T-helper 9 cell (primary cell): ENCODE measurements at places on chromosomes 4 and X.

DNA sequence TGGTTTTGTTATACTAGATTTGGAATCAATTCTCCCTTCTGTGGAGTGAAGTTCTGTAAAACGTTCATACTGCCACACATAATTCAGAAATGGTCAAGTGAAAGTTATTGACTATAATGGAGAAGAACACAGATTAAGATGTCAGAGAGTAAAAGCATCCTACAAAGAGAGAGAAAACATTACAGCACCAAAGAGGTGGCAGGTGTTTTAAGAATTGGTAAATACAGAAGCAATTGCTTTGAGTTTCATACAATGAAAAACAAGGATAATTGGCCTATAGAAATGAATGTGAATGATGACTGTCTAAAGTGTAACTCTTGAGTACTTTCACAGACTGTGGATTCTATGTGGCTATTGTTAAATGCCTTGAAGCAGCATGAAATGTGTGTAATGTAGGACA is 435.6 kb upstream of the SMIM31 start:
- no peak for DNase-seq

DNA sequence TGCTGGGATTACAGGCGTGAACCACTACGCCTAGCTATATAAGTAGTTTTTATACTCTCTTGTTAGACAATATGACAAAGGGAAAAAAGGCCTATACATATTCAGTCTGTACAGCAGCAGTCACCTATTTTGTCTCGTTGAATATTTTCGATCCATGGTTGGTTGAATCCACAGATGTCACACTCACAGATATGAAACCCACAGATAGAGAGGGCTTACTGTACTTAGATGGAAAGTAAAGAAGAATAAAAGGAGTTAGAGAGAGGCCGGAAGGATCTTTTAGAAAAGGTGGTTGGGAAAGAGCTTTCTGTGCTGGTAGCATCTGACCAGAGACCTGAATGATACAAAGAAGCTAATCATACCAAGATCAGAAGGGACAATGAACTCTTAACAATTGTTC is 38.3 kb upstream of the SPINK2 start:
- no peak for DNase-seq

DNA sequence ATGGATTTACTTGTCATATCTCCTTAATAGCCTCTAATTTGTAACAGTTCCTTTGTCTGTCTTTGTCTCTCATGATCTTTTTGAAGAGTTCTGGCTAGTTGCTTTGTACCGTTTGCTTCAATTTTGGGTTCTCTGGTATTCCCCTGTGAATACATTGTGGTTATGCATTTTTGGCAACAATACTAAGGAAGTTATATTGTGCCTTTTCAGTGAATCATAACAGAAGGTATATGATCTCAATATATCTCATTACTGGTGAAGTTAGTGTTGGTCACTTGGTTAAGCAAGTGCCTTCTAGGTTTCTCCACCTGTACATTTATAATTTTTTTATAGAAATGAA is 48.6 kb downstream of the DCLK2 start:
- no peak for DNase-seq

DNA sequence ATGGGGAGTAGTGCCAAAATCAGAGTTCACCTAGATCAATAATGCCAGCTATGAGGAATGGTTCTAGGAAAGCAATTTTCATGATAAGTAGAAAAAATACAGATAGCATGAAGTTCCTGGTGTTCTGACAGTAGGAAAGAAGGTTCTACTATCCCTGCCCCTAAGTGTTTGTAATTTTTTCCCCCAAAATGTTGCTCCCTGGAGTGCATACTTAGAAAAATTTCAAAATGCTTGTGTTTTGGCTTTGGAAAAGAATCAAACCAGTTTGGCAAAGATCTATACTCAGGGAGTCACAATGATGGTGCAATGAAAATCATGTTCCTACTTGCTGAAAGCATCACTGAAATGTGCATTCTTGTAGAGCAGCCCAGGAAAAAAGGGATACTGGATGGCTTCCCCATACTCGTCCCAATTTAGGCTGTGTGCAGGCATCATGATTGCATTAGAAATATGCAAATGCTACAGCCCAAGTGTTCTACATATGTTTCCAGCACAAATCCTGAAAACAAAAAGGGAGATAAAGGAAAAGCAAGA is 74.7 kb downstream of the LPAR4 start:
- no peak for DNase-seq

GRCh38 chrX:52359614-52360232 is 9.1 kb upstream of the XAGE2 start:
- no peak for DNase-seq

GRCh38 chrX:40298069-40298468 is 200.3 kb upstream of the BCOR start:
- DNase-seq: no peak

GRCh38 chr4:140268186-140268841 is 105.1 kb upstream of the SCOC start:
- no peak for DNase-seq

- DNase-seq: no peak
Observed at GRCh38 chr4:152591396-152591795, 55.5 kb upstream of the FBXW7 start.

DNA sequence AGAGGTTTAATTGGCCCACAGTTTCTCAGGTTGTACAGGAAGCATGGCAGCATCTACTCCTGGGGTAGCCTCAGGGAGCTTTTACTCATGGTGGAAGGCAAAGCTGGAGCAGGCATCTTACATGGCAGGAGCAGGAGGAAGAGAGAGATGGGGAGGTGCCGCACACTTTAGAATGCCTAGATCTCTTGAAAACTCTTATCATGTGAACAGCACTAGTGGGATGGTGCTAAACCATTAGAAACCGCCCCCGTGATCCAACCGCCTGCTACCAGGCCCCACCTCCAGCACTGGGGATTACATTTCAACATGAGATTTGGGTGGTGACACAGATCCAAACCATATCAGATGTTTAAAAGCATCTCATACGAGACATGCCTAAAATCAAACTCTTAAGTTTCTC is 41.6 kb upstream of the SCOC start:
- no peak for DNase-seq

DNA sequence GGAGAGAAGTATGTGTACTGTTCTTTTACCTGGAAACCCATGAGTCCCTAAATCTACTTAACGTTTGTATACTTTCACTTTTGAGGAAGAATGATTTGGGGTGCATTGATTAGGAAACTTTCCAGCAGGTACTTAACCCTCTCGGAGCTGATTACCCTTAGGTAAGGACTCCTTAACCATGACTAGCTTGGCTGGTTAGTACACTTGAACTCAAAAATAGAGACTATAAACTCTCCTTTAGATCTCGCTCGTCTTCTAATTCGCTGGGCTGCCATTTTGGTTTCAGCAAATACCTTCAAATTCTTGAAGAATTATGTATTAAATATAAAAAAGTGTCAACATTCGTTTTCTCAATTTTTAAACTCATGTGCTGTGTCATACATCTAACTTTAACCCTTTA is 2.0 kb downstream of the USP9X start:
- DNase-seq: no peak

GRCh38 chr4:118759481-118759880 is 74.3 kb downstream of the METTL14 start:
- DNase-seq: no peak

GRCh38 chr4:117135634-117136354 is 50.4 kb upstream of the TRAM1L1 start:
- no peak for DNase-seq

DNA sequence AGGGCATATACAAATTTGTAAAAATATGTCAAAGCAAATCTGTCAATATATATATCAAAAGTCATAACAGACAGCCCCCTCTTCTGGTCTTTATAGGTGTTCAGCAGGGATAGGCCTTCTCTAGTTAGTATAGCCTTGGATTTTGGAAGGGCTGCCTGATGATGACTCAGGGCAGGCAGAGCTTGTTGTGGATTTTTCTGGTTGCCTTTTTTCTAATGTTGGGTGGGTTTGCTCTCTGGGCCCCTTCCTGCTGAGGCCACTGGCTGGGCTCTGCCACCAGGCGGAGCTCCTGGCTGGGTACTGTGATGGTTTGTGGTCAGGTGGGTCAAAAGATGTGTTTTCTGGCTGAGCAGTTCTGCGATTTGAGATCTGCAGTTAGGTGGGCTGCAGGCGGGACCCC is 294.2 kb downstream of the GRIA2 start:
- no peak for DNase-seq

DNA sequence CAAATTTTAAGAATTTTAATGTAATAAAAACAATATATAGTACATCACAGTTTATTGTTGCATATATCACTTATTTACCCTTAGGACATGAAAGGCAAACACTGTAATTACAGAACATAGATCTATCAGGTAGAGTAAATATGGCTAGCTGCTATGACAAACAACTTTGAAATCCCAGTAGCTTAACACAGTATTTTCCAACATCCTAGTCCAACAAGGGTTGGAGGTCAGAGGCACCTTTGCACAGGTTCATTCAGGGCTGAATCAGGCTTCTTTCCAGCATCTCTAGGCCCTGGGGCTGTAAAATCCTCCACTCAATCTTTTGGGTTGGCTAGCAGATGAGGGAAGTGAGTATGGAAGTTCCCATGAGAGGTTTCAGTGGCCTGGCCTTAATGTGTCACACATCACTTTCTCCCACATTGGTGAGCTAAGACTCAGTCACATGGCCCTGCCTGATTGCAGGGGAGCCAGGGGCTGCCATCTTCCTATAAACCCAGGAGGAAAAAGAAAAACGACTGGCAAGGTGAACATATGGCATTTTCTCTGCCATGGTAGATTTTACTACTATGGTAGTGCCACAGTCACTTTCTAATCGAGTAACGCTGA is 32.9 kb downstream of the HERC6 start:
- no peak for DNase-seq

- DNase-seq: no peak
Observed at GRCh38 chr4:101238706-101239105, 108.6 kb downstream of the PPP3CA start.

DNA sequence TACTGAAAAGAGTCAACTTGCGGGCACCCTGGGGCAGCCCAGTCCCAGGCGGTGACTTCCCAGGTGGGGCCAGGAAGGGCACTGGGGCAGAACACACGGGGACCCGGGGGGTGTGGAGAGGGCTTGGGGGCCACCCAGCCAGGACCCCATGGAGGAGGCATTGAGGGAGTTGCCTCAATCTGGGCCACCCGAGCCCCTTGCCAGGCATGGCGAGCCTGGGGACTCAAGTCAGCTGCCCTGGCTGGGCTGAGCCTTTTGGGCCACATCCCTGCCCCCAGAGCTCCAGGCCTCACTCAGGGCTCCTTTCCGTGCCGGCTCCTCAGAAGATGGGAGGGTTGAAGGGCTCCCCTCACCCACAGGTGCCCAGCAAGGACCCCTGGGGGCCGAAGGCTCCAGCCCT is 6.6 kb upstream of the CPLX1 start:
- DNase-seq: no peak

- DNase-seq: no peak
Observed at GRCh38 chr4:56705966-56706365, 24.9 kb upstream of the HOPX start.

GRCh38 chrX:78165425-78165824 is 26.0 kb upstream of the TAF9B start:
- DNase-seq: no peak

- DNase-seq: no peak
Observed at GRCh38 chr4:118740869-118741268, 55.7 kb downstream of the METTL14 start.

DNA sequence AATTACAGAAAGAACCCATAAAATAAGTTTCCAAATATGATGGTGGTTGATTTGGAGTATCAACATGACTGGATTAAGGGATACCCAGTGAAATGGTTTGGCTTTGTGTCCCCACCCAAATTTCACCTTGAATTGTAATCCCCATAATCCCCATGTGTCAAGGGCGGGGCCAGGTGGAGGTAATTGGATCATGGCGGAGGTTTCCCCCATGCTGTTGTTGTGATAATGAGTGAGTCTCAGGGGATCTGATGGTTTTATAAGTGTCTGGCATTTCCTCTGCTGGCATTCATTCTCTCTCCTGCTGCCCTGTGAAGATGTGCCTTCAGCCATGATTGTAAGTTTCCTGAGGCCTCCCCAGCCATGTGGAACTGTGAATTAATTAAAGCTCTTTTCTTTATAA is 39.1 kb downstream of the WDFY3 start:
- no peak for DNase-seq

GRCh38 chr4:152068866-152069265 is 308.1 kb upstream of the GATB start:
- DNase-seq: no peak

DNA sequence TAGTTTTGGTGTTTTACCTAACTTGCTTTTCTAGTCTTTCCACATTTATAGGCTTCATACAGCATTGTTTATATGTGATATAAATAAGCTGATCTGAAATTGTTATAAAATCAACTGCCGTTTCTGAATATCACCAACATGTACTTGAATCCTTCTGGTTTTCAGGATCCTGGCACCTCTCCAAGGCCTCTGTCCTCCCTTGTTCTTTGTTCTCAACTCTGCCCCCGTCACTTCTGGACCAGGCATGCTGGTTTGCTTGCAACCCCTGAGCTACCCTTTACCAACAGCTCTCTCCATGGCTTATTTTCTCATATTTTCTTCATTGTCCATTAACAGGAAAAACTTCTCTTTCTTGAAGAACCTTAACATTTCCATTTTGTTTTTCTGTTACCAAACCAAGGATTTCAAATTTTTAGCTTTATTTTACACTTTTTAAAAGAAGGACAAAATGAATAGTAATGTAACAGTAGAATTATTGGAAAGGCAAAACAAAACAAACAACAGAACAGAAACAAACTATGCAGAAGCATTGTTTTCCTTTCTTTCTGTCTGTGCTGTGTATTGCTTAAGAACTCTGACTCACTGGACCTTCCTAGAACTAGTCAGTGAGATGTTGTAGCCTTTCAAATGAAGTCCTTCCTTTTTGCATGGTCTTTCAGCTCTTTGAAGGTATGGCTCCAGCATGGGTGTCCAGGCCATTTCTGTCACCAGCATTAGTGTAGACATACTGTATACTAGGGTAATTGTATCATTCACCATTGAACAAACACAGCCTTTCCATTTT is 44.8 kb downstream of the BANK1 start:
- DNase-seq: no peak

- no peak for DNase-seq
Observed at GRCh38 chr4:137775701-137776100, 243.4 kb upstream of the PCDH18 start.

- no peak for DNase-seq
Observed at GRCh38 chr4:155681886-155682285, 15.2 kb downstream of the GUCY1A1 start.

DNA sequence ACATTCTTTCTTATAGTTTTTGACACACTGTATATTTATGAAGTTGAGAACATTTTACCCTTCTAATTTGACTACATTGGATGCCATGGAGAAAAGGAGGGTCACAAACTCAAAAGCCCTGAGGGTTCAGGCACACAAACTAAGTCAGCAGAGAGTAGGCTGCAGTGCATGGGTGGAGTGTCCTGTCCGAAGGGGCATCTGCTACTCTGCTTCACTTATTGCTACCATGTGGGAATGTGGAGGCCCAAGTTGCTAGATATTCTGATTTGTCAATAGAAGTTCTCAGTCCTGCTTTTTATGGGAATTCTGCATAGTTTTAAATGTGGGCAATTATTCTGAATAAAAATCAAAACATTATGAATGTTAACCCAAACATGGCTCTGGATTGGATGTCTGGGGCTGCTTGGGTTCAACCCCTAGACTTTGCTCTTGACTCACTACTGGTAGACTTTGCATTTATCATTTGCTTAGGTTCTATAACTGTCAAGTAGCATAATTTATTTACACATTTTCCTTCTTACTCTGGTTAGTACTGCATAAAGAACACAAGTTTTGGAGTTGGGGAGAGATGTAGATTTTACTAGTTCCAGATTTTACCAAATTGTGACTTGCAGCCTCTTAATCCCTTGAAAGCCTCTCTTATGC is 255.1 kb downstream of the SPRY1 start:
- DNase-seq: no peak
